ENCODE measurements at places on chromosomes 12 and 14.
A peak's percentile ranks its signal among the peaks of the same experiment; 100 is the strongest.

- peak overlapping the region; percentile 100 for H3K27ac ChIP-seq
- peak overlapping the region; percentile 99 for H3K4me3 ChIP-seq
- peaks cover 19% of the 10 kb centered on the region for H3K36me3 ChIP-seq
- peaks cover 36% of the 10 kb centered on the region for H3K4me1 ChIP-seq
These were observed 484 bp downstream of the RIC8B start for GRCh38 chr12:106774808-106775524.

DNA sequence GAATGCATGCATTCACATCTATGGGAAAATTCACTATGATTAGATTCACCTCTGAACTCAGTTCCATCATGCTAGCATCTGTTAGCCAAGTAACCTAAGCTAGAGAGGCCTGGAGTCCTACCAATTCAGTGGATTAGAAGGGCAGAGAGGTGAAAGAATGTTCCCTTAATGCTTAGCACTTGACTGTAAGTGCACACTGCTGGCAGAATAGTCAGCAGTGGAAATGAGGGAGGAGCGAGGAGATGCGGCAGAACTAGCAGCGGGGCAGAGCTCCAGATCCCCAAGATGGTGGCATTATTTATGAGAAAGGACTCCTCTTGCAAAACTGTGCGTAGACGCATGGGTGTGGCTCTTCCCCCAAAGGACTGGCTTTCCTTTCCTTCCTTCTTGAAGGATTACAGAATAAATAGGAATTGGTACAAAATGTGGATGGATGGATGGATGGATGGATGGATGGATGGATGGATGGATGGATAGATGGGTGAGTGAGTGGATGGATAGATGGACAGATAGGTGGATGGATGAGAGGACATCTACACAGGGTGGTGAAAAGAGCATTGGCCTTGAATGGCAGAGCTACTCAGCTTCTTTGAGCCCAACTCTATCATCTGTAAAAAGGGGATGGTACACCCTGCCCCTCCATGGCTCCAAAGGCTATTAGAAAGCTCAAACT, 227.2 kb downstream of the CHST11 start:
- DNase-seq = no peak
- no peaks in the 10 kb centered on the region for H3K36me3 ChIP-seq
- H3K4me1 ChIP-seq = peaks cover 17% of the 10 kb centered on the region

DNA sequence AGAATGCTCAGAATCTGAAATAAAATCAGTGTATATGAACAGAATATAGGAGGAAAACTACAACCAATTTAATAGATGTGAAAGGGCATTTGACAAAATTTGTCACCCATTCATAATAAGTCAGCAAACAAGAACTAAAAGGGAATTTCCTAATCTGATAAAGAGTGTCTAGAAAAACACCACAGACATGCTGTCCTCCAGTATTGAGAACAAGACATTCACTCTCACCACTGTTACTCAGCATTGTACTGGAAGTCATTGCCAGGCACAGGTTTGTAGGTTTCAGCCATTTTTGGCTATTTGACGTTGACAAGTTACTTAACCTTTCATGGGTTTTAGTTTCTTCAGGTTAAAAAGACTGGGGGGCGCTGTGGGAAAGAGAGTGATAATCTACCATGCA, 13.2 kb downstream of the EIF2S1 start:
- H3K27ac ChIP-seq = peak overlapping the region; percentile 64
- H3K27me3 ChIP-seq = peaks cover 3% of the 10 kb centered on the region
- DNase-seq = no peak
- peaks cover 74% of the 10 kb centered on the region for H3K36me3 ChIP-seq
- no peak overlapping the region for H3K4me3 ChIP-seq

GRCh38 chr12:27695556-27696292, 523 bp upstream of the REP15 start:
- H3K4me3 ChIP-seq = no peak overlapping the region
- peak overlapping the region; percentile 28 for H3K27ac ChIP-seq
- no peaks in the 10 kb centered on the region for H3K27me3 ChIP-seq
- no peaks in the 10 kb centered on the region for H3K4me1 ChIP-seq
- DNase-seq = no peak

DNA sequence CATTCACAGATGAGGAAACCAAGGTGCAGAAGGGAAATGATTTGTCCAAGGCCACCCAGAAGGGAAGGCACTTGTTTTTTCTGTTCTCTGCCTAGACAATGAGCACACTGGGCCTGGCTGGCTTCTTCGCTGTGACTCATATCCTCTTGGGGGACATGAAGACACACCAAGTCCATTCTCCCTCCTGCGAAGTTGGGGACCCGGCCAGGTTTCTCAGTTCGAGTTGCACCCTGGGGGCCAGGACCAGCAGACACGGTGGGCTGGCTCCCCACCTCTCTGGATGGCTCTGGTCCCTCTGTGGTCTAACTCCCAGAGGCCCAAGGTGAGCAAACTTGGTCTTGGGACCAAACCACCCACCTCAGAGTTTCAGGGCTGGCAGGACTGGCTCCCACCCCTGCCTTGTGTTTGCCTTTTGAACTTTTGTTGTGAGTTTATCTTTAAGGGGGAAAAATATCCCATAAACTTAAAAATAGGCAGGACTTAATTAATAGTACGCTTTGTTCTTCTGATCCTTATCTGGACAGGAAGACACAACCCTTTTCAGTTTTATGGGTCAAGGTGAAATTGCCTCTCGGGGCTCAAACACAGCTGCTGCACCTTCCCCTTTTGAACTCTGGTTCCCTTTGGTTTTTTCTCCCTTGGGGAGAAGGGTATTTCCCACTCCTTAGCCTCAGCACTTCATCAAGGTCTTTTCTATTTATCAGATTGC, 9.0 kb upstream of the MLEC start:
- no peak overlapping the region for H3K27ac ChIP-seq
- no peak for DNase-seq
- no peaks in the 10 kb centered on the region for H3K4me1 ChIP-seq
- H3K36me3 ChIP-seq = no peaks in the 10 kb centered on the region
- H3K27me3 ChIP-seq = peaks cover 5% of the 10 kb centered on the region

- H3K27ac ChIP-seq = no peak overlapping the region
- no peaks in the 10 kb centered on the region for H3K27me3 ChIP-seq
- no peak overlapping the region for H3K4me3 ChIP-seq
- DNase-seq = no peak
These were observed 119.3 kb upstream of the CCDC198 start for GRCh38 chr14:57612946-57613345.

DNA sequence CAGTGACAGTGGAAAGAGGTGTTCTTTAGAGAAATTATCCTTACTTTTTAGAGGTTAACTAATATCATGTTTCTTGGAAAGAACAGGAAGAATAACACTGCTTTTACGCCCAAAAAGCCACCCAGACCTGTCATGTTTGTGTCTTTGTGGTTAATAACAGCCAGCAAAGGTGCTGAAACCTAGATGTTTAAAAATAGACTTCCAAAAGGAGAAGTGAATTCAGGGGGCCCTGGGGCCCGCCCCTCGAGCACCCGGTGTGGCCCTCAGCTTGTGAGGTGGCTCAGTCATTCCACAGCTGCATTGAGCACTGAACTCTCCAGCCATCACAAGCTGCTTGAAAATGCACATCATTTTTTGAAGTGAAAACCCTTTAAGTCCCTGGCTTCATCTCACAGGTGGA, 20.8 kb upstream of the AMN start:
- H3K27ac ChIP-seq = peak overlapping the region; percentile 72
- H3K36me3 ChIP-seq = peaks cover 51% of the 10 kb centered on the region
- H3K4me1 ChIP-seq = peaks cover 27% of the 10 kb centered on the region
- DNase-seq = no peak

- no peak for DNase-seq
- H3K27ac ChIP-seq = no peak overlapping the region
- peaks cover 3% of the 10 kb centered on the region for H3K27me3 ChIP-seq
- no peaks in the 10 kb centered on the region for H3K4me1 ChIP-seq
These were observed 9.2 kb downstream of the KRT1 start for GRCh38 chr12:52670961-52671360.

DNA sequence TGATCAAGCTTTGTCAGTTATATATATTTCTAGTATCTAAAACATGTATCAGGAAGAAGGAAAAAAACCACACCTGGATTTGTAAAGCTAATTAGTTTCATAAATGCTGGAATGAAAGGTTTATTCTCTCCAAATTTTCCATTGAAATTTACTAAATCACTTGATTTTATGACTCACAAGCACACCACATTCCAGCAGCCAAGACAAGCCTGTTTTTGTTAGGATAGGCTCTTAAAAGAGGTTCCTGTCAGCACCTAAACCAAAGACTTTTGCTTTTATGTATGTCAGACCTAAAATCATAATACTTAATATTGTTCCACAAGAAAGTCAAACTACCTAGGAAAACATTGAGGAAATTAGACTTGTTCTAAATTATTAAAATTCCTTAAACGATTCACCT, 85.3 kb upstream of the PAWR start:
- H3K36me3 ChIP-seq = peaks cover 23% of the 10 kb centered on the region
- no peak overlapping the region for H3K4me3 ChIP-seq
- H3K27me3 ChIP-seq = no peaks in the 10 kb centered on the region
- H3K27ac ChIP-seq = no peak overlapping the region
- no peak for DNase-seq
- no peaks in the 10 kb centered on the region for H3K4me1 ChIP-seq

DNA sequence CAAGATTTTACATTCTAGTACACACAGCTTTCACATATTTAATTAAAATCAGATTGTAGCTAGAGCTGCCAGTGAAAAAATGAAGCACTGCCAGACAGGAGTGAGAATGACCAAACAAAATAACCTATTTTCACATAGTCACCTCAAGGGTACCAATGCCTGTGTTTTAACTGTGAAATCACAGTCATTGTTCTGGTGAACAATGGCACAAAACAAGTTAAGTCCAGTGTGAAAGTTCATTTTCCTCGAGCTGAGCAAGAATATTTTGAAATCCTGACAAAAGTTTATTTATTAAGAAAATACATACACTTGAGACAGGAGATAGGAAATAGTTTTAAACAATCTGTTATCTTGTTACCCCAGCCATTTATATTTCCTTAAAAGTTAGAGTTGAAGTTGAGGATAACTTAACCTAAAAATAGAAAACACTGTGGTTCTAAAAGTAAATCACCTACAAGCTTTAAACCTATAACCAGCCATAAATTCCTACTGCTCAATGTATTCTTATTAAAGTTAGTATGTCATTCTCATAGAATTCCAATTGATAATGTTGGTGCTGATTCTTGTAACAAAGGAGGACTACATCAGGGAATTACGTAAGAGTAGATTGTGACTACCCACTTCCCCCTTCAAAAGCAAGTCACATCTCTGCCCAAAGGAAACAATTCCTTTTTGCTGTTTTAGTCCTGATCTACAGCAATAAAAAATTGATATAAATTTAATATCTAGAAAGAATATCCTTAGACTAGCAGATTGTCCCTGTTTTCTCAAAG, 15.9 kb downstream of the DENND5B start:
- H3K27ac ChIP-seq = peak overlapping the region; percentile 80
- DNase-seq = no peak
- peaks cover 49% of the 10 kb centered on the region for H3K4me1 ChIP-seq
- peaks cover 26% of the 10 kb centered on the region for H3K36me3 ChIP-seq
